ENCODE measurements at places on chromosomes 5 and 9.

DNA sequence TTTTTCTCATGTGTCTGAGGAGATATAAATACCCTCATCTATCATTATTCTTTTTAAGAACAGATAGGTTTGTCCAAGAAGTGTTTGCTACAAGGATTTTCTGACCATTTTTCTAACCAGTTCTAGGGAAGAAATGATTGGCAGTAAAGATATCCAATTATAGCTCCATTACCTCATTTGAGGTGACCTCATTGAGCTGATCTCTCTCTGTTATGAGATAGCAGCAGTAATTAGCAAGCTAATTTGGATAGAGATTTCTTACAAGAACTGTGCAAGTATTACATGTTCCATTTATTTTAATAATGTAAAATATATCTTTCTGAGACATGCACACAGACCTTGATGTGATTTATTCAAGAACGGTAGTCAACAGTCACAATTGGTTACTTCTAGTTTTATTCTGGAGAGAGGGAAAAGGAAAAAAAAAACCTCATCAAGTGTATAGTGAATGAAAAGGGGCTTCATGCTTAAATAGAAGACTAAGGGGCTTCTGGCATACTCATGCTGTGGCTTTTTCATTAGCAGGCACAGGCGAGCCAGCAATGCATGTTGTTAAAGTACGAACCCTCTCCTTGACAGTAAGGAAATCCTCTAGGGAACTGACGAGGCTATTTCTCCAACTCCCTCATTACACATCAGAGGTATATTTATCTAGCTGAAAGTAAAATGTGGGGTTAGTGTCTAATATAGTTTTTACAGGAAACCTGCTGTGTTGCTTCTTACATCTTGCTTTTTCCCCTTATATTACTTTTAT is 127.3 kb downstream of the NUDT12 start:
- DNase-seq = no peak

DNA sequence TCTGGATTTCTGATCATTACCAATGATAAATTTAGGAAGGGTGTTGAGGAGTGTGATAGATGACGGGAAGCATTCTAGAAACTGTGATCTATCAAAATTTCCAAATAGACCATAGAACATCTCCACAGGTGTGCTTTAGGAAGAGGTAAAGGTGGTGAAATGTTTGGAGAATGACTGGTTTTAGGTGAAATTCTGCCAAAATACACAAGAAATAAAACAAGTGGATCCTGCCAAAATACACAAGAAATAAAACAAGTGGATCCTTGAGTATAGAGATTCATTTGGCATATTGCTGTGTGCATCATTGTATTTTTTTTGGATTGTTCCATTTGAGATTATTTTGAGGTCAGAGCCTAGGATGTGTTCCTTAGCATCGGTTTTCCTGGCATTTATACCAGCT is 88.3 kb upstream of the CTNND2 start:
- no peak for DNase-seq

- DNase-seq = no peak
These were observed 385.5 kb downstream of the GLIS3 start for GRCh38 chr9:3914416-3914815.

- DNase-seq = no peak
These were observed 8.4 kb downstream of the PCYOX1L start for GRCh38 chr5:149366169-149366729.

- no peak for DNase-seq
These were observed 32.8 kb upstream of the POMT1 start for GRCh38 chr9:131469951-131470350.

DNA sequence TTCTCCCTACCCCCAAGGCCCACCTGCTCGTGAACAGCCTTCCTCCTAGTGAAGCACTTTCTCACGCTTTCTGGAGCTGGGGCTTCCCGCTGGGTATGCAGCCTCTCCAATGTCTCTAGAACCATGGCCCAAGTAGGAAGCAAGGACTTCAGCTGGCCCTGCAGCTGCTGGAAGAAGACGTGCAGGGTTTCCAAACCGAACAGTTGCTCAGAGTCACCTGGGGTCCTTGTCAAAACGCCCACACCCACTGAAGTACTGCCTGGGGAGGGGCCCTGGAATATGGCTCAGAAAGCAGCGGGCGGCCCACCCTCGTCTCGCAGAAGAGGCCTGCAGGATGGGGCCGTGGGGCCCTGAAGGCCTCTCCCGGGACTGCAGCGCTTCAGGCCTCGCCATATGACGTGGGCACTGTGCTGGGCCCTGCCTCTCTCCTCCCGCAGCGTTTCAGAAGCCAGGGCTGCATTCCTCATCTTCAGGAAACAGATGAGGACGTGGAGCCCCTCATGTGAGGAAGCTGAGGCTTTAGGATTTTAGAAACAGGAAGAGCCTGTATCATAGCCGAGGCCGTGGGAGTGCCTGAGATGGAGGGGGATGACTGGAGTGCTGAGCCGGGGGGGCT is 116.0 kb upstream of the LMX1B start:
- no peak for DNase-seq

- peak; percentile 87 for DNase-seq
These were observed 38.4 kb downstream of the HRH2 start for GRCh38 chr5:175696139-175696854.

GRCh38 chr9:127968700-127969383 is 11.9 kb downstream of the EEIG1 start:
- DNase-seq = no peak

DNA sequence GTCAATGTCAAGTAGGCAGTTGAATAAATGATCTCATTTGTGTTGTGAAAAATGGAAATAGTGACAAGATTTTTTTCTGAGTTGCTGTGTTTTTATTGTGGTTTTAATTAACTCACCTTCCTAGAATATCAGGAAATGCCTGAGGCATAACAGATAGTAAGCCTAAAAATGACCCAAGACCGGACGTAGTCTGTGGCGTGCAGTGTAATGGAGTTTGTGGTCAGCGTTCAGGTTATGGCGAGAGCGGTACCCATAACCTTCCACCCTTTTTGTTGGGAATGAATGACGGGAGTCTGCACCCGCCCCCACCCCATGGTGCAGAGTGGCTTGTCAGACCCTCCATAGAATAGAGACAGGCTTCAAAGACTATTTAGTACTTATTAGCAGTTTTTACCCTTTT is 119.3 kb downstream of the GALNT10 start:
- DNase-seq = no peak

DNA sequence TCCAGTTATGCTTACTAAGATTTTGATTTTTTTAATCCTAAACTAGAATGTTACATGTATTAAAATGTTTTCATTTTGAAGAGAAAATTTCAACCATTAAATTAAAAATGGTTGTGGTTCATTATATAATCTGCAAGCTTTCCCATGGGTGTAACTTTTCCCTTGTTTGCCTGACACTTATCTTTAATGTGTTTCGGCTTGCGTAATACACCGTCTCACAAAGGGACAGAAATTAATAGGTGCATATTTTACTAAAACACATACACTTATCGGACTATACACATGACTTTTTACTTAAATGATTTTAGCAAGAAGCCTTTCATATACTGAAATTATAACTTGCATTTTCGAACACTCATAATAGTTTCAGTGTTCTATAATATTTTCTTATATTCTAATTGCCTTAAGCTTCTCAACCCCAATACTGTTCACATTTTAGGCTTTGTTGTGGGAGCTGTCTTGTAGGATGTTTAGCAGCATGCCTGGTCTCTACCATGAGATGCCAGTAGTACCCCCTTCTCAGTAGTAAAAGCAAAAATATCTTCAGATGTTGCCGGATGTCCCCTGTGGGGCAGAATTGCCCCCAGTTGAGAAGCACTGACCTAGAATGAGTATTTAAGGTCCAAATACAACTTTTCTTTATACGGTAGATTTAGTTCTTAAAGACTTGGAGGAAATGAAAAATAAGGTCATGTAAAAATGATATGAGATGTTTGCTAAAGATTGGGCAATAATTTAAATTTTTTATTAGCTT is 28.6 kb downstream of the UGCG start:
- no peak for DNase-seq

GRCh38 chr5:109748546-109748945 is 58.8 kb downstream of the MAN2A1 start:
- no peak for DNase-seq

DNA sequence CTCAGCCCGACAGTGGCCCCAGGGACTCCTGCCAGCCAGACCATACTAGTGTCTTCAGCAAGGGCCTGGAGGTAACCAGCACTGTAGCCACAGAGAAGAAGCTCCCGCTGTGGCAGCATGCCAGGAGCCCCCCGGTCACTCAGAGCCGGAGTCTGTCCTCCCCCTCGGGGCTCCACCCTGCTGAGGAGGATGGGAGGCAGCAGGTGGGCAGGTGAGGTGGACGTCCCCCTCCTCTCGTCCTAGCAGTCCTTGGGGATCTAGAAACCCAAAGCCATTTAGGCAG is 28.0 kb upstream of the LRRC14B start:
- DNase-seq = no peak

GRCh38 chr9:112377087-112377486 is 2.8 kb upstream of the HSDL2 start:
- no peak for DNase-seq

DNA sequence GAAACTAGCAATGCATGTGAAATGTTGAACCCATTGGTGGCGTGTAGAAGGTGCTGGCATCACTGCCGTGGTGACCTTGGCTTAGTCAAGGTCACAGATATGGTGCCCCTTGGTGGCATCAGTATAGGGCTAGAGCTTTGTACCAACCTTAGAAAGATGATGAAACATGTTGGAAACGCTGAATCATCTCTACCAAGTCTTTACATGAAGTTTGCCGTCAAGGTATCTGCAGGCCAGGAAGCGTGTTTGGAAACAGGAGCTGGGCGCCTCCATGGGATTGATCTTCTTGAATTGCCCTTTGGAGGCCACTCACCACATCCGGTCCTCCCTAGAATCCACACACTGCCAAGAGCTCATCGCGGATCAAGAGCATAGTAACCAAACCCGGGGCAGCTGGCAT is 16.9 kb upstream of the BOD1 start:
- no peak for DNase-seq

DNA sequence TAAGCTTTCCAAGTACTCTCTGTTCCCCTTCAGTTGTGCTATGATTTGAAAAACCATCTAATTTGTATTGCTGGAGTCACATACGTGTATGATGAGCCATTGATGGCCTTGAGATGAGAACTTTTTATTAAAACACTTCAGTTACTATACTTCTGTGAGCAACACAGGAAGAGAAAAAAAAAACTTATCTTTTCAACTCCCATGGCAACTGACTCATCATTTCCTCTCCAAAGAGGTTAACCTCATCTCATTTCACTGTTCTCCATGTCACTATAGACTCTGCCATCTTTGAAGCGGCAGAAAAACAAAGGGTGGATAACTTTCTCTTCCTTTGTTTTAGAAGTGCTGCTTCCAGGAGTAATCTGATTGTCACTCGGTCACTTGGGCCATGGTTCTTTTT is 104.3 kb upstream of the PCSK1 start:
- DNase-seq = no peak

Data from stimulated activated CD4-positive, alpha-beta T cell treated with anti-CD3 and anti-CD28 coated beads, Interleukin-1b, Interleukin-23, amount 100 ng/mL, for 48 hours (primary cell).